ENCODE measurements at places on chromosomes 5 and 9.

DNA sequence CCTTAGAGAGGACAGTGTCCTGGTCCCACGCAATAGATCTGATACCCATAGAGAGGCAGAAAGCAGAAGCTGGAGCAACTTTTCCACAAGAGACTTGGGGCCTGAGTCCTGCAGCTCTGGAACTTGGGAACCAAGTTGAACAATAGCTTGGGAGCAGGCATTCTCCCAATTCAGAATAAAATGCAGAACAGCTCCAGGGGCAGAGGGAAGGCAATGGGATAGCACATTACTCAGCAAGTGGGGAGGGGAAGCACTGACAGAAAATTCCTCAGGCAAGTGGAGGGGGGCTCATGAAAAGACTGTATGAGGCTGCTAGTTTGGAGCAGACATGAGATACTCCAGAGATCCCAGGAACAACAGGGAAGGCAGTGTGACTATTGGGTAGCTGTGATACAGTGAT is 513.6 kb downstream of the HINT1 start:
- DNase-seq = no peak

- DNase-seq = no peak
Observed at GRCh38 chr5:42429694-42430093, 6.5 kb downstream of the GHR start.

- peak; percentile 54 for DNase-seq
Observed at GRCh38 chr5:50667023-50667652, 701 bp downstream of the PARP8 start.

- peak; percentile 62 for DNase-seq
Observed at GRCh38 chr5:174608631-174609097, 115.7 kb upstream of the MSX2 start.
